ENCODE measurements at places on chromosomes 16 and 17.

- DNase-seq = no peak
Measured at GRCh38 chr17:16877099-16877498, 94.8 kb downstream of the TNFRSF13B start.

- peak; percentile 93 for DNase-seq
Measured at GRCh38 chr17:13024526-13025257, 6.9 kb upstream of the ELAC2 start.

DNA sequence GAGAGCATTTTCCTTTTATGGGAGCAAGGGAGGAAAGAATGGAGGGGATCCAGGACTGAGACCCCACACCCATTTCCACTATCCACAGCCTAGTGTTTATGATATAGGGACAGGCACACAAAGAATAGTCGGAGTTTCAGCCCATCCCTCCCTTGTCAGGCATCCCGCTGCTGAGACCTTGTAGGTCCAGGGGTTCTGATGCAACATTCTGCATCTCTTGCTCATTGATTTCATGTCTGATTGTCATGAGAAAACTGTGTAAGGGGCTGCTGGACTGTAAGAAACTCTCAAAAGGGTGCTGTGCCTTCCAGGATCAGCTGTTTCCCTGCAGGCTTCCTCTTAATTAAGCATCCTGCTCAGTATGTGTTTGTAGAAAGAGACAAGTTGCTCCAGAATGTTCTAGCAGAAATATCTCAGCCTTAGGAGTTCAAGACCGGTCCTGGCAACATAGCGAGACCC lies 5.3 kb upstream of the POLR3E start:
- no peak for DNase-seq

GRCh38 chr17:43545383-43545632 lies 832 bp downstream of the ETV4 start:
- DNase-seq = no peak

DNA sequence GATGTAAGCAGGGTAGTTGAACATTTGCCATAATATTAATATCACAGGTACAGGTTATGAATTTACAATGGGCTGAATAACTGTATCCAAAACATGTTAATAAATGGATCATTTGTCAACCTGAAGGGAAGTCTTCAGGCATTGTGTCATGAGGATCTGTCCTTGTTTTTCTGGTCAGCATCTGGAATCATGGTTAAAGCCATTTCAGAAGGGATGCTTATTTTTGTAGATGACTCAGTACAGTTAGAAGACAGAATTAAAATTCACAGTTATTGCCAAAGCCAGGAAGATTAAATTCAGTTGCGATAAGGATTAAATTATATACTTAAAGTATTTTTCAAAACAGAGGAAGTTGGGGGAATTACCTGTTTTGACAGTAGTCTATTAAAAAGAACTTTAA lies 8.0 kb downstream of the PSMD11 start:
- DNase-seq = no peak

GRCh38 chr17:64182325-64183012 lies 52.5 kb upstream of the ERN1 start:
- no peak for DNase-seq

DNA sequence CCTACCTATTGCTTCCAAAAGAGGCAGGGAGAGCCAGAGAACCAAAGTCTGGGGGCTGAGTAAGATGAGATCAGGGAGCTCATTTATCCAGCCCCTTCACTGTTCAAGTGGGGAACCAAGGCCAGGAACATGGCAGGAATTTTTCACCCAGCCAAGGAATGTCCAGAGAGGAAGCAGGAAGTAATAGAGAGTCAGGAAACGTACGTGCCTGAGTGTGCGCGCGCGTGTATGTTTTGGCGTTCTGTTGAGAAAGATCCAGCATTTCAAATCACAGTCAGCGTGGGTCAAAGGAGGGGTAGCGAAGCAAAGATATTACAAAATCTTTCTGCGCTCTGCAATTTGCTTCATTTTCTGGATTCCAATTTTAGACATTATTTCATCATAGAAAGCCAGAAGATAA lies 41.9 kb upstream of the WSCD1 start:
- DNase-seq = peak; percentile 52

- DNase-seq = no peak
Measured at GRCh38 chr16:66622863-66623262, 18.4 kb downstream of the CMTM3 start.

DNA sequence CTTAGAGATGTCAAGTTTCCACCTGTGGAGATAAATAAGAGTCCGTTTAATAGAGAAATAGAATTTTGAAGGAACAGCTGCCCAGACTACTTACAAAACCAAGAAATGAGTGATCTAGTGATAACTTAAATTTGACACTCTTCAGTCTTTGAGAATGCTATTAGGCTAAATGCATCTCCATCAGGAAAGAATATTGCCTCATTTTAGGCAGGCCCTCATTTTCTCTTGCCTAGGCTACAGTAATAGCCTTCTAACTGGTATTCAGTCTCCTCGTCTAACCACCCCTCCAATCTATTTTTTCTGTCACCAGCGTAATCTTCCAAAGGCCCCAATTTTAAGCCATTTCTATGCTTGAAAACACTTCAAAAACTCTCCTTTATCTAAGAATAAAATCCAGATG lies 537.8 kb upstream of the CA10 start:
- no peak for DNase-seq

DNA sequence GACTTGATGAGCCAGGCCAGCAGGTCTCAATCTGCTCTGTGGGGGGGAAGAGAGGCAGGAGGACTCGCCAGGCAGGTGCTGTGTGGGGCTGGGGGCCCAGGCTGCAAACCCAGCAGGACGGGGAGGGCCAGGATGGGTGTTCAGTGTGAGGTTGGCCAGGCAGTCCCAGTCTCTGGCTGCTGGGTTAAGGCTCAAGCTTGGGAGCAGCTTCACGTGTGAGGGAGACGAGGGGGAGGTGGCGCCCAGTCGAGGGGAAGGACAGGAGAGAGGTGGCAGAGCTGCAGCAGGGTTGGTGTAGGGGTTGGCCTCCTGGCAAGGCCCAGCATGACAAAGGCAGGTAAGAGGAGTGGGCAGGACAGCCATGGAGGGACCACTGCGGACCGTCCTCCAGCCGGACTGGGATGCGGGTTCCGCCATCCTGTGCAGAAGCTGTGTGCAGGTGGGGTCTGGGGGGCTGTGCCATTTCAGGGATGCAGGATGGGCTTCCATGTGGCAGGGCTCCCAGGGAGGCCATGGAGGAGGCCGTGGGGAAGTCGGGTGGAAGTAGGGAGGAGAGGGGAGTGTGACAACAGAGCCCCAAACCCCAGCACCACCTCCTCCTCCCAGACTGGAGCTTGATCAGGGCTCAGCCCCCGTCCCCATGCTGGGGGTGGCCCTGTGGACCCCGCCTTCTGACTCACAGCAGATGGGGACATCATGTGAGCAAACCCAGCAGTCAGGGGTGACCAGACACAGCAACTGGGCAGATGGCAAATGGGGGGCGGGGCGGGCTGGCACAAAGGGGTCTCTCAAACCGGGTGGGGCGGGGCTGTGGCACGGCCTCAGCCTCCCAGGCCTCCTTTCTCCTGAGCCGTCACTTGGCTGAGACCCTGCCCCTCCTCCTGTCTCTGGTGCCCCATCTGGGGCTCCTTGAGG lies 2.8 kb downstream of the ADGRG1 start:
- DNase-seq = no peak

DNA sequence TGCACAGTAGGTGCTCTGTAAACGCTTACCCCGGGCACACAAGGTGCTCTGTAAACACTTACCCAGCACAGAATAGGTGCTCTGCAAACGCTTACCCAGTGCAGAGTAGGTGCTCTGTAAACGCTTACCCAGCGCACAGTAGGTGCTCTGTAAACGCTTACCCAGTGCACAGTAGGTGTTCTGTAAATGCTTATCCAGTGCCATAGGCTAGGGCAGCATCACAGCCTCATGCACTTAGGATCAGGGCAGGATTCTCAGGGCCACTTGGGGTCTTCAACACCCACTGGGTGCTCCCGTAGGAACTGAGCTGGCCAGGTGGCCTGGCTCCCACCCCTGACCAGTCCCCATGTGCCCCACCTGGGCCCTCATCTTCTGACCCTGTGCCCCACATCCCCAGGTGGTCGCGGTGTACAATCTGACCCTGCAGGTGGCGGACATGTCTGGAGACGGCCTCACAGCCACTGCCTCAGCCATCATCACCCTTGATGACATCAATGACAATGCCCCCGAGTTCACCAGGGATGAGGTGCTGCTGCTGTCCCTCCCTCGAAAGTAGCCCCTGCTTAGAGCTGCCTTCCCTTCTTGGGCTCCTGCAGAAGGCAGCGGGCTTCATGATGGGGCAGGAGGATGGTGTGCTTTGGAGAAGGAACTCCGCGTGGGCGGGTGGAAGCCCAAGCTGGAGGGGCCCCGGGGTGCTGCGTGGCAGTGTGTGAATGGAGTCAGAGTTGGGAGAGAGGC lies 13.1 kb downstream of the SLC22A31 start:
- DNase-seq = no peak

DNA sequence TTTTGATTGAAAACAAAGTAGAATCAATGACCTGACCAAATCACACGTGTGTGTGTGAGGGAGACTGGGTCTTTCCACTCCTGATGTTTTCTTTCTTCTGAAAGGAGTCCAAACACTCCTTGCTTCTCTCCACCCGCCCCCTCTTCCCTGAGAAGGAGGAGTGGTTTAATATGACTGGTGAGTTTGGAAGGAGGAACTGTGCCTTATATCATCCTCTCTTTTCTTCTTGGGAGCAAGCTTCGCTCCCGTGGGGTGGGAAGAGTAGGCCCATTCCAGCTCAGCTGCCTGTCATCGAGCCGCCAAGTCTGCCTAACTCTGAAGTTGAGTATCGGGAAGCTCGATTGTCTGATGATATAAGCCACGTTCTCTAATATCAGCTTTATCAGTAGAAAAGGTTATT lies 96.5 kb downstream of the YPEL2 start:
- peak; percentile 82 for DNase-seq

DNA sequence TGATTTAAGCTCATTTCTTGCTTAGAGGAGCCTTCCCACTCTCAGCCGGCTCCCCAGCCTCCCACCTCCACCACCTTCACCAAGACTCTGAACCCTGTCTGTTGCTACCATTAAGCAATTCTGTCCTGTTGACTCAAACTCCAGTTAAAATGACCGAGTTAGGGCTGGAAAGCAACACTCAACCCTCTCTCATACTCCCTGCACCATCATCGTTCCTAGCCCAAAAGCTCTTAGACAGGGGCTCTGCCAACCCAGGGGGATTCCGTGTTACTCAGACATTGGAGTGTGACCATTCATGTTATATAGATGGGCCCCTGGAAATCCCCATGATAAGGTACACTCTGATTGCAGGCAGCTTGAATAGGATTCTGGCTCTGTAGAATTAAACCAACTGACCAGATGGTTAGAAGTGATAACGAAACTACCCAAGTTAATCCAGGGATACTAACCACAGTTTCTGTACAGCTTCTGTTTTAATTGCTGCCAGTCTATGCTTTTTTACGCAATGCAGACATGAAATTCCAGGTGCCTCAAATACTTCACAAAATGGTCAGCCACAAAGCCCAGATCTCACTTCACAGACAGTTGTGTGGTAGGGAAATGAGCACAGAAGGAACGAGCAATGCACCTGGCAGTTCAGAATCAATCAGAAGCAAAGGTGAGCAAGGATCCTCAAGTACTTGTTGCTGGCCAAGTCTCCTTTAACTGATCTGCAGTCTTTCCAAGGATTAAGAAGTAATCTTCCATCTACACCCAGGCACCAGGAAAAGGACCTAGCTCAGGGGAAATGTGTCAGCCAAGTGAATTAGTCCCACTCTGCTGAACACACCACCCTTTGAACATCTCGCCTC lies 2.1 kb downstream of the SSTR2 start:
- DNase-seq = peak; percentile 32

DNA sequence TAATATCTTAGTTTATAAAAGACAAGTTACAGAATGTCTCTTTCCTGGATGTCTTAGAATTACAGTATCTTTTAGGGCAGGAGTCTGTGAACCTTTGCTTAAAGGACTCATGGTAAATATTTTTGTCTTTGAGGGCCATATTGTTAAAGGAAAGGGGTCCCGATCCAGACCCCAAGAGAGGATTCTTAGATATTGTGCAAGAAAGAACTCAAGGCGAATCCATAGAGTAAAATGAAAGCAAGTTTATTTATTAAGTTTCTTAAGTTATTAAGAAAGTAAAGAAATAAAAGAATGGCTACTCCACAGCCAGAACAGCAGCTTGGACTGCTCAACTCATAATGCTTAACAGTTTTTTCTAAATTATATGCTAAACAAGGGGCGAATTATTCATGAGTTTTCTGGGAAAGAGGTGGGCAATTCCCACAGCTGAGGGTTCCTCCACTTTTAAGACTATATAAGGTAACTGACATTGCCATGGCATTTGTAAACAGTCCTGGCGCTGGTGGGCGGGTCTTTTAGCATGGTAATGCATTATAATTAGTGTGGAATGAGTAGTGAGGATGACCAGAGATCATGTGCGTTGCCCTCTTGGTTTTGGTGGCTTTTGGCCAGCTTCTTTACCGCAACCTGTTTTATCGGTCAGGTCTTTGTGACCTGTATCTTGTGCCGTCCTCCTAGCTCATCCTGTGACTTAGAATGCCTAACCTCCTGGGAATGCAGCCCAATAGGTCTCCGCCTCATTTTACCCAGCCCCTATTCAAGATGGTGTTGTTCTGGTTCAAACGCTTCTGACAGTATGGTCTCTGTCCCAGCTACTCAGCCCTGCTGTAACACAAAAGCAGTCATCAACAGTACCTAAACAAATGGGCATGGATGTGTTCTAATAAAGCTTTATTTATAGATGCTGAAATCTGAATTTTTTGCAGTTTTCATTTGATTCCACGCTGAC lies 53.2 kb downstream of the BMERB1 start:
- no peak for DNase-seq

GRCh38 chr16:7423434-7424044 lies 90.9 kb downstream of the RBFOX1 start:
- no peak for DNase-seq

- DNase-seq = no peak
Measured at GRCh38 chr16:79307214-79307613, 293.3 kb downstream of the MAF start.
